Stimulated activated CD4-positive, alpha-beta T cell treated with anti-CD3 and anti-CD28 coated beads, Interleukin-1b, Interleukin-23, amount 100 ng/mL, for 1 hour (primary cell): ENCODE measurements at places on chromosomes 5 and 9.

GRCh38 chr5:89908876-89909275 is 500.7 kb downstream of the CETN3 start:
- no peak for DNase-seq

DNA sequence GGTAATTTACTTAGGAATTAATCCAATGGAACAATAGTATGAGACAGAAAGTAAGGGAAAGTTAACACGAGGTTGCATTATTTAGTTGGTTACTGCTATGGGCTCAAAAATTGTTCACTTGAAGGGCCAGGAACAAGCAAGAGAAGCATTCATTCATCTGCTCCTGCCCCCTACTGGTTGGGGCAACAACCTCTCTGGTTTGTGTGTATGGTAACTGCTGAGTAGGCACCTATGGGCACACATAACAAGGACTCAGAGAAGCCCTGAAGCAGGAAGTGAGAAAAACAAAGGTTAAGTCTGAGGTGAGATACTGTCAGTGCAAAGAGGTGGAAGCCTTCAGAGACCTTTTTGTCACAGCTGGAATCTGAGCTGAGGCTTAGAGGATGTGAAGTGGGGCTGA is 34.4 kb upstream of the RANBP6 start:
- DNase-seq, result no peak

DNA sequence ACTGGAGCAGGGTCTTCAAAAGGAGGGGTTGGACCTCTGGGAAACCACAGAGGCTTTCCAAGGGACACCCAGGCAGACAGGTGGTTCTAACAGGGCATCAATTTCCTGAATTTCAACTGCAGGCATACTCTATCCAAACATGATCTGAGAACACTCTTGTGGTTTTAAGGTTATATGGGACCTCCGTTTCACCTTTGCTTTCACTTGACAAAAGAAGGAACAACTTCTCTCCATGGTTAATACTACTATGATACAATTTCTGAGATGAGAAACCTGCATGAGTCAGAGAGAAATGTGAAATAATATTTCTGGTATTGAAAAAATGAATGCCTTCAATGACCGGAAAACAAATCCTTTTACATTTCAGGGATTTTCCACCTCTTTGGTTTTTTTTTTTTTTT is 28.0 kb upstream of the ERAP1 start:
- no peak for DNase-seq

- no peak for DNase-seq
Observed at GRCh38 chr9:22088053-22088716, 79.1 kb upstream of the CDKN2B start.

DNA sequence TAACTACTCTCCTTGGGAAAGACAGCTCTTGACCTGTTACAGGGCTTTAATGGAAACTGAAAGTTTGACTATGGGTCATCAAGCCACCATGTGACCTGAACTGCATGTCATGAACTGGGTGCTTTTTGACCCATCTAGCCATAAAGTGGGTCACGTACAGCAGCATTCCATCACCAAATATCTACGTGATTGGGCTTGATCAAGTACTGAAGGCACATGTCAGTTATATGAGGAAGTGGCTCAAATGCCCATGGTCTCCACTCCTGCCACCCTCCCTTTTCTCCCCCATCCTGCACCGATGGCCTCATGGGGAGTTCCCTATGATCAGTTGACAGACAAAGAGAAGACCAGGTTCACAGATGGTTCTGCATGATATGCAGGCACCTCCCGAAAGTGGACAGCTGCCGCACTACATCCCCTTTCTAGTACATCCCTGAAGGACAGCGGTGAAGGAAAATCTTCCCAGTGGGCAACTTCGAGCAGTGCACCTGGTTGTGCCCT is 7.3 kb upstream of the FCN1 start:
- DNase-seq, result no peak

DNA sequence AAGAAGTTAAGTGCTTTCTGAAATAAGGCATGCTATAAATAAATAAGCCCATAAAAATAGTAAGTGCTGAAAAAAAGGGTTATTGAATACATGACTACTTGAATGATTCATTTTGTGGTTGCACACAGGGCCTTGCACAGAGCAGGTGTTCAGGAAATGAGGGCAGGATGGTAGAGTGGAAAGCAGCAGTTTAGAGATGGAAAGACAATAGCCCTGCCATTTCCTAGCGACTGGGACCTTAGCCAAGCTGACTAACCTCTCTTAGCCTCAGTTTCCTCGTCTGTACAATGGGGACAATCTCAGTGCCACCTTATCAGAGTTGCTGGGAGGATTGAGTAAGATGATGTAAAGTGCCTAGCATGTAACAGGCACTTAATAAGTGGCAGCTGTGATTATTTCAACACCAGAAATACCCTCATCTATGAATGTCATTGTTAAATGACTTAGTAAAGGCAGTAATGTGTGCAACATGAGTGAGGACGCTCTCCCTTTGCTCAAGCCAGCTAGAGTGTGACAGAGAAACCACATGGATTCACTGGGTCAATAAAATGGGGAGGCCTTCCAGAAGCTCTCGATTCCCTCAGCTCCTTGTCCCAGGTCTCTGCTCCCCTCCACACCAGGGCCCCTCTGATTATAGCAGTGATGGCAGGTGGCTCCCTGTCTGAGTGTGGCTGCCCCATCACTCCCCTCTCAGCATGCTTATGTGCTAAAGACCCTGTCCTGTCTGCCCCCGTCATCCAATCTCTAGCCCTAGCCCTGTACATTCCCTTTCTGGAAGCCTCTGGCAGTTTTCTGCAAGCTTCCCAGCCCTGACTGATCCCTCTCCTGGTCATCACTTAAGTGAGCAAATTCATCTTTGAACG is 16.0 kb upstream of the PHF19 start:
- DNase-seq, result no peak

DNA sequence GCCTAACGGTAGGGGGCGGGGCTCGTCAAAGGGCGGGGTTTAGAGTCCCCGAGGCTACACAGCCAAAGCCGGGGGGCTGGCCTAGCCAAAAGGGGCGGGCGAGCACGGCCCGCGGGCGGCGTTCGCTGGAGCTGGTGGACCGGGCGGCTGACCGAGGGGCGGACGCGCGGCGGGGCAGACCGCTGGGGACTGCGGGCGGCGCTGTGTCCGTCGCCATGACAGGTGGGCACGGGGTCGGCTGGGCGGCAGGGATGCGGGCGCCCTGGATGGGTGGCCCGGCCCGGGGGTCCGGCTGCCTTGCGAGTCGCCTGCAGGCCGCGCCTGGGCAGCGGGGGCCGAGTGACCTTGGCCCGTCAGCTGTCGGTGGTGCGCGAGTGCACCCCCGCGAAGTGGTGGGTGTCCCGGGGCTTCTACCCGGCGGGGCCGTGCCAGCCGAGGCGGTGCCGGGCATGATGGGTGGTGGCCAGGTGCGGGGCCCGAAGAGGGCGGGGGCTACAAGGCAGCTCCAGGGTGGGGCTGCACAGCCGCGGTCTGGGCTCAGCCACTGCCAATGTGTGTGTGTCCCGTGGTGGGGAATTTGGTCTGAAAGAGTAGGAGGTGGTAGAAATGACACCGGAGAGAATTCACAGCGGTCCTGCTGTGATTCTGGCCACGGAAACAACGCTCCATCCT is at the start of gene CARD19:
CARD19 (plus strand) TSS at position 87 of the 672 bp plus-strand sequence; CDS start at position 216, 129 bp downstream.
- no peak for DNase-seq

- no peak for DNase-seq
Observed at GRCh38 chr5:80275347-80275746, 19.5 kb upstream of the SERINC5 start.

DNA sequence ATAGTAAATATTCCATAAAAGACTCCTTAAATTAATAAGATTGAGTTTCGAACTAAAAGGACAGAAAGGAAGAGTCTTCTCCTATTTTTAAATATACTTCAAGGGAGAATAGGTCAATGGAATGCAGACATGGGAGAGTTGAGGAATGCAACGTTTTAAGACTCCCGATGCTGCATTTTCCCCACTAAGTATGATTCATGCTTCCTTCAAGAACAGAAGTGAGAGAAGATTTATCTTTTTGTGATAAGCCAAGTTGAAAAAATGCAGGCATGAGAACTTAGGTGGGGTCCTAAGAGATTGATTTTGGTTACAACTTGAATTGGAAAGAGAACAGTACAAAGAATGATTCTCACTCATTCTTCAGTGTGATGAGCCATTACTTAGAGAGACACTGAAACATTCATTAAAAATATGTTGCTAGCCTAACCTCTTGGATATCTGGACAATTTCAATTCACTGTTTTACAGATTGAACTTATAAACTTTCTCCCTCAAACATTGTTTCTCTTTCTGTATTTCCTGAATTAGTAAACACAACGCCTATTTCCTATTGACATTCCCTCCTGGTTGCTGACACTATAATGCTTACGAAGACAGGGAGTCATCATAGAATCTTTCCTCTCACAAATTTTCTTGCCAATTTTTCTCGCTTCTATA is 1666.1 kb upstream of the WWC1 start:
- DNase-seq, result no peak

GRCh38 chr5:177142098-177142611 is 8.6 kb downstream of the NSD1 start:
- no peak for DNase-seq

DNA sequence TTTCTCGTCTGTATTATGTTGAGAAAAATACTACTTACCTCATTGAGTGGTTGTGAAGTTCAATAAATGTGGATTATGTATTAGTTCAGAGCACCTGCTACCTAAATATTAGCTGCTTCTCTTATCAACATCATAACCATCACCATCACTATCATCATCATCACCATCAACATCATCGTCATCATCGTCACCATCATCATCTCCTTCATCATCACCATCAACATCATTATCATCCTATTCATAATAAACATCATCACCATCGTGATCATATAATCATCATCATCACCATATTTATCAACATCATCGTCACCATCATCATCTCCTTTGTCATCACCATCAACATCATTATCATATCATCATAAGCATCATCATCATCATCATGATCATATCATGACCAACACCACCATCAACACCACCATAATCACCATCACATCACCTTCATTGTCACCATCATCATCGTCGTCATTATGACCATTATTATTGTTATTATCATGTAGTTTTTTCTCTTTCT is 181.0 kb upstream of the ADCY2 start:
- no peak for DNase-seq

DNA sequence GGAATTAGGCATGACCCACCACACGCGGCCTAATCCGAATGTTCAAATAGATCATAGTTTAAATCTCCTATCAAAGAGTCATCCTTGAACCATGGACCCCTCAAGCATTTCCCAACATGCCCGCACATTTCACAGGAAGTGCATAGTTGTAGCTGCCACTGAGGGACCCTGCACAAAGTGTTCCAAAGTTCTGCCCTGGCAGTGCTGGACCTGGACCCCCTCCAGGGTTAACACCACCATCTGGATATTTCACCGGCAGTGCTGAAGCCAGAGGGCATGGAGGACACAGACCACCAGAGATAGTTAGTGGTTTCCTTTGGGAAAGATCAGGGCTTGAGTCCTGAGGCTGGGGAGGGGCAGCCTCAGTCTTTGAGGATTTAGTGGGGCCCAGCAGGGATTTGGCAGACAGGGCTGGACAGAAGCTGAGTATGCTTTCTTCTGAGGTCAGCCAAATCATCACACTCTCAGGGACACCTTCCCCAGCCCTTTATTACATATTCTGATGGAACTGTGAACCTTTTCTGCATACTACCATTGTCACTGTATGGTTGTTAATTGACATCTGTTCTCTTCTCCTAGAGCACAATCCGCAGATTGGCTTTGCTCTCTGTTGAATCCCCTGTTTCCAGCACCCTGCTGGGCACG is 143.6 kb upstream of the EFNA5 start:
- no peak for DNase-seq

DNA sequence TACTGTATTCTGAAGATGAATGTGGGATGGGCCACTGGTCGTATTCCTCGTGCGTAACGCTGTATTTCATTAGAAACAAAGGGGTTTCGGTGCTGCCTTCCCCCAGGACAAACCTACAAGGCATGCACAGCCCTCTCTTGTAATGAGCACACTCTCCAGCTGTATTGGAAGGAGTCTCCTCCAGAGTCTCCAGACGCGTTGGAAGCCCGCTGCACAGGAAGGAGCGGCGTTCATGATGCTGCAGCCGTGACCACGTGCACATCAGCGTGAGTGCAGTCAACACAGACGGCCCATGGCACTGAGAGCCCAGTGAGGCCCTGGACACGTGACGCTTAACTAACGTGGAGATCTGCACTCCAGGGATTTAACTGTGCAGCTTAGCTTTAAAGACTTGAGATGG is 209.0 kb upstream of the IRX1 start:
- DNase-seq, result no peak

DNA sequence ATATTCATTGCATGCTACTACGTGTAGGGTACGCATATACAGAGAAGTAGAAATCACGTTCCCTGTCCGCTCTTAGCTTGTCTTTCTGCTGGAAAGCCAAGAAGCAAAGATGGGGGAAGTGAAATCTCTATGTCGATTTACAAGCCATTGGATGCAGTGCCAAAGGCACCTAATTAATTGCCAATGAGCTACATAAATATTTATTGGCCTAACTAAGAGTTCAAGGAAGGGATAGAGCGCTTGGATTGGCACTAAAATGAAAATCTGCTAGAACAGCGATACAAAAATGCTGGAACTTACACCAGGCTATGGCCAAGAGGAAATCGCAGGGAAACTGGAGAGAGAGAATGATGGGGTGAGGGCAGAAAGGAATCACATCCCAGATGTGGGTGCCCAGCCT is 10.8 kb downstream of the SMIM23 start:
- DNase-seq, result no peak

GRCh38 chr9:87831159-87831558 is 51.5 kb upstream of the SPATA31E1 start:
- no peak for DNase-seq

- DNase-seq, result no peak
Observed at GRCh38 chr5:138831703-138832102, 43.4 kb downstream of the LRRTM2 start.

GRCh38 chr9:111632695-111633388 is 1.7 kb downstream of the DNAJC25 start:
- DNase-seq, result no peak

DNA sequence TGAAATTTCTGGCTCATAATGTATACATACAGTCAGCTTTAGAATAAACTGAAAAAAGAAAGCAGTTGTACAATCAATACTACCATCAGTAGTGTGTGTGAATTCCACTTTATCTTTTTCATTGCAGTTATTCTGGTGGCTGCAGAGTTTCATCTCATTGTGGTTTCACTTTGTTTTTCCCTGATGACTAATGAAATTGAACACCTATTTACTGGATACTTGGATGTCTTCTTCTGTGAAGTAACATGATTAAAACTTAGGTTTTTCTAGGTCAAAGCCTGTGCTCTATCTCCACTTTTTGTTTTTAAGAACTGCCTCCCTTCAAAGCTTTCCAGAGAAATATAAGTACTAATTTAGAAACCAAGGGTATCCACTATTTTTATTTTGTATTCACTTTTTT is 174.3 kb downstream of the TRPM3 start:
- DNase-seq, result no peak

DNA sequence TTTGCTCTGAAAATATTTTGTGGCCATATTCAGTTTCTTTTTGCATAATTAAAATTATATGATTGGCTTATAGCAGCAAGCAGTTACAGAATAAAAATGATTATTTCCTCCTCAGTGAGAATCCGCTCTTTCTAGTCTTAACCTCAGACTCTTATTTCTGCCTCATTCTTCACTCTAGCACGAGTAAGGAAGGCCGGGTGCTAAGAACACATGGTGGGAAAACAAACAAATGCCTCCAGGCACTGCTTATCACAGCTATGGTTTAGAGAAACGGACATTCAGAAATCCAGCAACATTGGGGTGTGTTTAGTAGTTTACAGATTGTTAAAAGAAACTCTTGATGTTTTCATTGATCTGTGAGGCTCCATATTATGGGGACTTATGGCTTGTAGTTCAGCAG is 168.7 kb downstream of the KDM4C start:
- no peak for DNase-seq

GRCh38 chr9:4237748-4238511 is 61.9 kb downstream of the GLIS3 start:
- no peak for DNase-seq

GRCh38 chr9:129714511-129715061 is 38.3 kb downstream of the PTGES start:
- no peak for DNase-seq
